ENCODE measurements at places on chromosomes 7 and 10.

DNA sequence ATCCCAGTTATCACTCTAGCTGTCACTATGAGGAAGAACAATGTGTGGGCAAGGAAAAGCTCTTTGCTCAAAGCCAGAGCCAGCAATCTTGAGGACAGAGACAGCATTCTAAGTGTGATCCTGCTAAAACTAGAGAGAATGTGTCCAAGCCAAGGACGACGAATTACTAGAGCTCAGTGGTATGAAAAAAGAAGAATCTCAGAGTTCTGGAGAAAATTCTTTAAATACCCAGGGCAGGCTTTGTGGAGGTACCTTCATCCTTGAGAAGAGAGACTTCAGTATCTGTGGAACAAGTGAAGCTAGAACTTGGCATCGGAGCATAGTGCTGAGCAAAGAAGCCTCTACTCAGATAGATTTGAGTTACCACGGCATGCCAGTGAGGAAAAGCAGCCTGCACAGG is 209.8 kb downstream of the TRIL start:
- no peak for DNase-seq

DNA sequence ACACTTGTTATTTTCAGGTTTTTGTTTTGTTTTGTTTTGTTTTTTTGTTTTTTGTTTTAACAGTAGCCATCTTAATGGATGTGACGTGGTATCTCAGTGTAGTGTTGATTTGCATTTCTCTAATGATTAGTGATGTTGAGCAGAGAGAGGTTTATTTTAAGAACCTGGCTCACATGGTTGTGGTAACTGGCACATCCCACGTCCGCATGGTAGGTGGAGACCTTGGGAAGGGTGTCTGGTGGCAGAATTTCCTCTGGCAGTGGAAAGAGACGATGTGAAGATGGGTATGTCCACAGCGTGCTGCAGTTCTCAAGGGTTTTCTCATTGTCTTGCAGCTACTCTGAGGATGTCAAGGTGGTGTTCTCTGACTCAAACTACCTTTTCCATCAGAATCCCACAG is 252.2 kb downstream of the GALNT17 start:
- DNase-seq = no peak

- no peak for DNase-seq
Observed at GRCh38 chr10:10054466-10054865, 963.2 kb upstream of the CELF2 start.

GRCh38 chr10:101839416-101840063 is 4.1 kb downstream of the KCNIP2 start:
- peak; percentile 71 for DNase-seq

DNA sequence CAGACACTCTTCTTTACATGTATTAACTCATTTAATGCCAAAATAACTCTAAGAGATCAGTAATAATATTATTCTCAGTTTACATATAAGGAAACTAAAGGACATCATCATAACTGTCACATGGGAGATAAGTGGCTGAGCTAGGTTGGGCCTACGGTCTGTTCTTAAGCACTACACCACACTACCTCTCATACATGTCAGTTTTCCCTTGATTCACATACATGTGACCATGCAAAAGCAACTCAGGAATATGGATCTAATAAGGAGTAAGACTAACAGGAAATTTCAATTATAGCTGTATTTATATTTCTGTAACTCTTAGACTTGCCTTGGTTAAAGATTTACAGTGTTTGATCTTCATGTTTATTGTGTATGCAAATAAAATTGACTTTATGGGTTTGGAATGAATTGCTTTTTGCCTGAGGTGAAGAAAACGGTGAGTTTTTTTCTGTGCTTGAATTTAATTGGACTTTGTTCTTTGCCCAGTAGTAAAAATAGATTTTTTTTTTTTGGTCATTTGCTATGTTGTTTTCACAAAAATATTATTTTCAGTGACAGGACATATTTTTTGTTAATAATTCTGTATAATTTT is 69.7 kb downstream of the CYP51A1 start:
- no peak for DNase-seq

DNA sequence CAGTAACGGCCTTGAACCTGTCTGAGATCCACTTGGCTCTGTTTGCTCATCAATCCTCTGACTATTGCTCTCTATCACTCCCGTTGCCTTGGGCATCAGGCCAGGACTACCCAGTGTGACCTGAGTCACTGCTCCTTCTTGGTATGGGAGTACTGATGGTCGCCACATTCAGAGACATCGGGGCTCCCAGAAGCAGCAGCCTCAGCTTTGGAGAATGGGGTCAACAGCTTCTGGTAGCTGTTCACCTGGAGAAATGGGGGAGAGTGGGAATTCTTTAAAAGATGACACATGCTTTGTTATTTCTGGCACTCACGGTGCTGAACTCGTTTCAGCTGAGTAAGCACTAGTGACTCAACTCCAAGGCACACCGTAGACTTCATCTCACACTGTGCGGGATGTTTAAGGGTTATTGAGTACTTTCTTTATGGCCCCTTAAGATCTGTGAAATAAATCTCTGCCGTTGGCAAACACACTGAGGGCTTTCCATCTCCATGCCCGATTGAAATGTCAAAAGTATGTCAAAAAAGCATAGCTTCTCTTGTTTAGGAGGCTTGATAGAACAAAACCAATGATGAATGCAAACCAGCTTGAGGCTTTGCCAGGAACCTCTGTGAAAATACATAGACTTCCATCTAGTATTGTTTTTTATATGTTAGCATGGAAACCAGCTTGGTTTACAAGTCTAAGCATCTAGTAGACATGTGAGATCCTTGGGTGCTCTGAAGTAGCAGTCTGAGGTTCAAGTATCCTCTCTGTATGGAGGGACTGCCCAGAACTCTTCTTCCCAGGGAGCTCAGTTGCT is 333.1 kb downstream of the CXCL12 start:
- DNase-seq = no peak

- DNase-seq = no peak
Observed at GRCh38 chr7:44880317-44881018, 4.9 kb downstream of the PURB start.

DNA sequence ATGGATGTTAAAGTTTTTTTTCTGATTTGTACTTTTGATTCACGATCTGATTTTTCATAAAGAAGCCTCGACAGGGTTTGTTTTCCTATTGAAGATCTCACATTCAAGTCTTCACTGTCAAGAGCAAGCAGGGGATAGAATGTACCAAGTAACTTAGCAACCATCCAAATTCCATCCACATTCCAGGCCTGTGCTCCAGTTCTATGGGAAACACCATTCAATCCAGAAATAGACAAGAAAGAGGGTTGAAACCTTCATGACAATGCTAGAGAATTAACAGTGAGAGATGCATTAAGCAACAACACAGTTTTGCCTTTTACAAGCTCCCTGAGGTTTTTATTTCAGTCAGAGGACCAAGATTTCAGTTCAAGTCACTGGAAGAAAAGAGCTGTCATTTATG is 300.2 kb downstream of the NEBL start:
- no peak for DNase-seq

GRCh38 chr7:26013551-26014083 is 138.4 kb upstream of the NFE2L3 start:
- DNase-seq = no peak

- DNase-seq = no peak
Observed at GRCh38 chr7:50425318-50425717, 24.8 kb downstream of the FIGNL1 start.

DNA sequence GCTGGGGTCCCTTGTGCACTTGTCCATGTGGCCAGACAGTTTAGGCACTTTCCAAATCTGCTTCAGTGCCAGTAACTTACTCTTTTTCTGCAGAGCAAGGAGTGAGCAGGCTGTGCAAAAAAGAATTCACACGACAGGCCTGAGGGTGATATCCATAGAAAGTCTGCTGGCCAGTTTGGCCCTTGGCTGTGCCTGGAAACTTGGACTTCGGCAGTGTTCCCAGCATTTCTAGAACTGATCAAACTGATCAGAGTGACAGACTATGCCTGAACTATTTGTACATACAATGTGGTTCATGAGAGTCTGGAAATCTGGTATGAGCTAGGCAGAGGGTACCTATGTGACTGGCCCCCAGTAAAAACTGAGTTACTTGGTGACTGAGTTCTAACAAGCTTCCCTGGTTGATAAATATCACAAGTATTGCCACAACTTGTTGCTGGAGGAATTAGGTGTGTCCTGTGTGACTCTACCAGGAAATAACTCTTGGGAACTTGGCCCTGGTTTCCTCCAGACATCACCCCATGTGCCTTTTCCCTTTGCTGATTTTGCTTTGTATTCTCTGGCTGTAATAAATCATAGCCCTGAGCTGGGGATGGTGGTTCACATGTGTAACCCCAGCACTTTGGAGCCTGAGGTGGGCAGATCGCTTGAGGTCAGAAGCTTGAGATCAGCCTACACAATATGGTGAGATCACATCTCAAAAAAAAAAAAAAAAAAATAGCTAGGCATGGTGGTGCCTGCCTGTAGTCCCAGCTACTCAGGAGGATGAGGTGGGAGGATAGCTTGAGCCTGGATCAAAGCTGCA is 3.3 kb upstream of the DENND10 start:
- DNase-seq = no peak

GRCh38 chr10:110566472-110567200 is 859 bp upstream of the SMC3 start:
- DNase-seq = no peak

DNA sequence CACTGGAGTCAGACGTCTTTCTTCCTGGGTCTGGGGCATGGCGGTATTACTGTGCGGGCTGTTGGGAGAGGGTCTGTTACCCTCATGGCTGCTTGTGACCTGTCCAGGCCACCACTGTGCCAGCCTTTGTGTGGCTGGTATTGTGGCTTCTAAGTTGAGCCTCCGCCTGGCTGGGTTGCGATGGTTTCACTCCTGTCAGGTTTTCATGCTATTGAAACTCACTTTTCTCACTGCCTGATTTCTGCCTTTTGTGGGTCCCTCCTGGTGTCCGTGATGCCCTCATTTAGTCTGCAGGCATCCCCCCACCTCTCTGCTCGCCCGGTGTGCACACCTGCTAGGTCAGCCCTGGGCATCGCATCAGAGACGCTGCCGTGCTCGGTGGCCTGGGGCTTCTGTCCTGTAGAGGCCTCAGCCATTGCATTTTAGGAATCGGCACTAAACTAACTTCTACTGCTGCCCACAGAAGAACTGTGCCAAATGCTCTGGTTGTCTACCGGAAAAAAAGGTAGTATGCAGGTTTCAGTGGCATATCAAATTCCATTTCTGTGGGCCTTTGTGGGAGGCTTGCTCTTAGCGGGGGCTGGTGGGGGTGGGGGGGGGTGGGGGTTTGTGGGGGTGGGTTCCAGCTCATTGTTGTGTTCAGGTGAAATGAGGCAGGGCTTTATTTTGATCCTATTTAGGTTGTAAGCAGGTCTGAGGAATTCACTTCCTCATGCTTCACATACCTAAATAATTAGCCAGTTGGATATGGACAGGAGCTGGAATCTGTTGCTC is 64.3 kb downstream of the MGMT start:
- DNase-seq = no peak

- no peak for DNase-seq
Observed at GRCh38 chr7:94414481-94414880, 19.8 kb downstream of the COL1A2 start.

- no peak for DNase-seq
Observed at GRCh38 chr7:121073463-121074099, 85.1 kb downstream of the CPED1 start.

DNA sequence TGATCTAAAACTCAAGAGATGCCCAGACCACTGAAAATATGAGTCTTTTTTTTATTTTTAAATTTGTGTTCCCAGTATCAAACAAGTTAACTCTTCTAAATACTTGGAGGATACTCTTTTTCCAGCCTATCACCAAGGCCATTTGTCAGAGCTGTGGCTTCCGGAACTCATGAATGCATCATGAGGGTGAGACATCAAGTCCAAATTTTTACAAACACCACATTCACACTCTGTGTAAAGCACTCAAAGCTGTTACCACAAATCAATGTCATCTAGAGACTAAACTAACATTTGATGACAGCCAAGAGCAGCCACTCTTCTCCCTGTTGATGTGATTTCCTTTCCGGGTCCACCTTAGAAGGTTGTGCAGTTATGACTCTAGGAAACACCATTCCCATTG is 43.8 kb upstream of the ARID5B start:
- DNase-seq = no peak

GRCh38 chr10:116274064-116274904 is 1.3 kb upstream of the GFRA1 start:
- DNase-seq = no peak

GRCh38 chr7:115135146-115135545 is 213.3 kb downstream of the MDFIC start:
- no peak for DNase-seq

Measured in activated CD8-positive, alpha-beta memory T cell treated with anti-CD3 and anti-CD28 coated beads, Interleukin-2, amount 50 U/mL, for 4 hours (primary cell).